ENCODE measurements at places on chromosomes 3 and 15.

GRCh38 chr3:195549931-195550519 is 6.9 kb upstream of the PPP1R2 start:
- no peak for DNase-seq

GRCh38 chr3:56923526-56924224 is 121.9 kb upstream of the ARHGEF3 start:
- no peak for DNase-seq

DNA sequence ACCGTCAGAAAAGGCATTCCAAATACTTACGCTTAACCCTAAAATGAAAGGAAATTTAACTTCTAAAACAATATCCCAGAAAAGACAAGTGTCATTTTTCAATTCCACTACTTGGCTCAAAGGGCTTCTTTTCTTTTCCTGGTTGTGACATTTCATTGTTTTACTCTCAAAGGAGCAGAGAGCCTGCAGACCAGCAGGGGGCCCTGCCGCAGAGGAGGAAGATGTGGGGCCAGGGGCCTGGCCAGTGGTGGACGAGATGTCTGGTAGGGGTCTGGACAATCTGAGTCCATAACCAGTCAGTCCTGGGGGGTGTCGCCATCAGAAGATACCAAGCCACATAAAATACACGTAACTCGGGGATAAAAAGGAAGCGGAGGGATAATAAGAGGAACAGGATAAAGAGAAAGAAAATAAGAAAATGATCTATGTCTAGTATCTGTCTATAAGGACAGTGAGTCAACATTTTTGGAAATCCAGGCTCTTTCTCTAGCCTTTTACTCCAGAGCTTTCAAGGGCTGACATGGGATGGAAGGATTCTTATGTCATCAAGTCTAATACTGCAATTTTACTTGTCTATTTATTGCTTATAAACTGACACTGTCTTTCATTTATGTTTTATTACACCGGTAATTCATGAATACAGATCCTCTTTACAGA is 54.2 kb upstream of the ARHGEF3 start:
- no peak for DNase-seq

DNA sequence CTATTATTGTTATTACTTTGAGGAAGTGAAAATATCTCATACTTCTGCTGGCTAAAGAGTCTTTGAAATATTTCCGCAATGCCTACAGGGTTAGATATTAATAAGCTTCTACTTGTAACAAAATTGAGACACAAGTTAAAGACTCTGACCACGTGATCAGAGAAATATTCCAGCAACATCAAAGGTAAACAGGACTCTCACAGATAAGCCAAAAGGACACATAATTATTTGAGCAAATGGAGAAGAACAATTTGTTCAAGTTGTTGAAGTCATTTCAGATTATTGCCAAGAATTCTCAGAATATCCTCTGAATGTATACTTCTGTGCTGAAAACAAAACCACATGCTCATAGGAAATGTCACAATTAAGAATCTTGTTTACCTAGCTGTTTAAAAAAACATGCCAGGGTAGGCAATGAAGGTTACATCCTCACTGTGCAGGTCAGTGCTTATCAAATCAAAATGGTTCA is 225.8 kb upstream of the ALCAM start:
- DNase-seq: no peak

GRCh38 chr15:57205027-57205855 is 171.1 kb upstream of the CGNL1 start:
- DNase-seq: no peak

GRCh38 chr3:69370156-69370883 is 15.6 kb downstream of the FRMD4B start:
- peak; percentile 16 for DNase-seq

Data from ovary (tissue), 10 donors.